Panc1 (cell line): ENCODE measurements at places on chromosomes 13 and 19.

DNA sequence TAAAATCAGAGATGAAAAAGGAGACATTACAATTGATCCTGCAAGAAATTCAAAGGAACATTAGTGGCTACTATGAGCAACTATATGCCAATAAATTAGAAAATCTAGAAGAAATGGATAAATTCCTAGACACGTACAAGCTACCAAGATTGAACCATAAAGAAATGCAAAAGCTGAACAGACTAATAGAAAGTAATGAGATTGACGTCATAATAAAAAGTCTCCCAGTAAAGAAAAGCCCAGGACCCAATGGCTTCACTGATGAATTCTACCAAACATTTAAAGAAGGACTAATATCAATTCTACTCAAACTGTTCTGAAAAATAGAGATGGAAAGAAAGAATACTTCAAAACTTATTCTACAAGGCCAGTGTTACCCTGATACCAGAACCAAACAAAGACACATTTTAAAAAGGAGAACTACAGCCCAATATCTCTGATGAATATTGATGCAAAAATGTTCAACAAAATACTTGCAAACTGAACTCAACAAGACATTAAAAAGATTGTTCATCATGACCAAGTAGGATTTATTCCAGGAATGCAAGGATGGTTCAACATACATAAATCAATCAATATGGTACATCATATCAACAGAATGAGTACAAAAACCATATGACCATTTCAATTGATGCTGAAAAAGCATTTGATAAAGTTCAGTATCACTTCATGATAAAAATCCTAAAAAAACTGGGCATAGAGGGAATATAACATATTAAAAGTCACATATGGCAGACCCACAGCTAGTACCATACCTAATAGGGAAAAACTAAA, 35.8 kb downstream of the UQCRFS1 start:
- no peak overlapping the region for H3K4me3 ChIP-seq
- H3K27me3 ChIP-seq, result no peaks in the 10 kb centered on the region
- DNase-seq, result no peak
- no peak overlapping the region for H3K27ac ChIP-seq

DNA sequence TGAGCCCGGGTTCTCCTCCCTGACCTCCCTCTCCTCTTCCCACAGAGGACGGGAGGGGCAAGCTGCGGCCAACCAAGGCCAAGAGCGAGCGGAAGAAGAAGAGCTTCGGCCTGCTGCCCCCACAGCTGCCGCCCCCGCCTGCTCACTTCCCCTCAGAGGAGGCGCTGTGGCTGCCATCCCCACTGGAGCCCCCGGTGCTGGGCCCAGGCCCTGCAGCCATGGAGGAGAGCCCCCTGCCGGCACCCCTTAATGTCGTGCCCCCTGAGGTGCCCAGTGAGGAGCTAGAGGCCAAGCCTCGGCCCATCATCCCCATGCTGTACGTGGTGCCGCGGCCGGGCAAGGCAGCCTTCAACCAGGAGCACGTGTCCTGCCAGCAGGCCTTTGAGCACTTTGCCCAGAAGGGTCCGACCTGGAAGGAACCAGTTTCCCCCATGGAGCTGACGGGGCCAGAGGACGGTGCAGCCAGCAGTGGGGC, 162.2 kb downstream of the KDM4B start:
- H3K4me1 ChIP-seq, result no peaks in the 10 kb centered on the region
- no peak for DNase-seq
- no peaks in the 10 kb centered on the region for H3K36me3 ChIP-seq
- no peak overlapping the region for H3K4me3 ChIP-seq
- H3K27ac ChIP-seq, result no peak overlapping the region

GRCh38 chr13:31670831-31671617, 68.3 kb upstream of the RXFP2 start:
- H3K4me1 ChIP-seq, result no peaks in the 10 kb centered on the region
- H3K27ac ChIP-seq, result no peak overlapping the region
- DNase-seq, result no peak
- H3K27me3 ChIP-seq, result no peaks in the 10 kb centered on the region
- H3K36me3 ChIP-seq, result no peaks in the 10 kb centered on the region

GRCh38 chr19:58573658-58574164, 576 bp upstream of the MZF1 start:
- no peak for DNase-seq
- H3K4me3 ChIP-seq, result peak overlapping the region; percentile 89
- no peaks in the 10 kb centered on the region for H3K36me3 ChIP-seq
- H3K27me3 ChIP-seq, result no peaks in the 10 kb centered on the region
- H3K27ac ChIP-seq, result peak overlapping the region; percentile 90
- H3K4me1 ChIP-seq, result peaks cover 7% of the 10 kb centered on the region

DNA sequence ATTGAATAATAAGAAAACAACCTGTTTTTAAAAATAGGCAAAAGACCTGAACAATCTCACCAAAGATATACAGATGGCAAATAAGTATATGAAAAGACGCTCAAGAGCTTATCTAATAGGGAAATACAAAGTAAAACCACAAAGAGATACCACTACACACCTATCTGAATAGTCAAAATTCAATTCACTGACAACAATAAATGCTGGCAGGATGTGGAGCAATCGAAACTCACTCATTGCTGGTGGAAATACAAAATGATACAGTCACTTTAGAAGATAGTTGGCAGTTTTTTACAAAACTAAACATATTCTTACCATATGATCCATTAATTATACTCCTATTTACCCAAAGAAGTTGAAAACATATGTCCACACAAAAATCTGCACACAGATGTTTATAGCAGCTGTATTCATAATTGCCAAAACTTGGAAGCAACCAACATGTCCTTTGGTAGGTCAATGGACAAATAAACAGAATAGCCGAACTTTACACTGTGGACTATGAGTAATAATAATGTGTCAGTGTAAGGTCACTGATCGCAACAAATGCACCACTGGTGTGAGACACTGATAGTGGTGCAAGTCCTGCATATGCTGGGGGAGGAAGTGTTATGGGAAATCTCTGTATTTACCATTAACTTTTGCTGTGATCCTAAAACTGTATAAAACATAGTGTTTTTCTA, 20.8 kb downstream of the ZC3H13 start:
- H3K4me3 ChIP-seq, result no peak overlapping the region
- no peaks in the 10 kb centered on the region for H3K36me3 ChIP-seq
- H3K27ac ChIP-seq, result no peak overlapping the region

DNA sequence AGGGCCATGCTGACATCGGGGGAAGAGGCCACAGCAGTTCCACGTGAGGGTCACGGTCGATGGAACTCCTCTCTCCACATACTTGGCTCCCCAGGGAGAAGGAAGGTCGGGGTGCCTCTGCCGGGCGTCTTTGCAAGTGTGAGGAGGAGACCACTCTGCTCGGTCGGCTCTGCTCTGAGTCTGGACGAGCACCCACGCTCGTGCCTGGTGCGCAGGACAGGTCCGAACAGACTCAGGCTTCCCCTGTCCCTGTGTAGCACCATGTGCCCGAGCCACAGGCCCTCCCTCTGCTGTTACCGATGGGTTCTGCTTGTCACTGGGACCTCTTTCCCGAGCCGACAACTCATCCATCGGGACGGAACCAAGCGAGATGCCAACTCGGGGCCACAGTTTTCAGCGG, 35.1 kb downstream of the TMEM255B start:
- H3K36me3 ChIP-seq, result no peaks in the 10 kb centered on the region
- no peaks in the 10 kb centered on the region for H3K4me1 ChIP-seq
- no peaks in the 10 kb centered on the region for H3K27me3 ChIP-seq
- DNase-seq, result no peak

DNA sequence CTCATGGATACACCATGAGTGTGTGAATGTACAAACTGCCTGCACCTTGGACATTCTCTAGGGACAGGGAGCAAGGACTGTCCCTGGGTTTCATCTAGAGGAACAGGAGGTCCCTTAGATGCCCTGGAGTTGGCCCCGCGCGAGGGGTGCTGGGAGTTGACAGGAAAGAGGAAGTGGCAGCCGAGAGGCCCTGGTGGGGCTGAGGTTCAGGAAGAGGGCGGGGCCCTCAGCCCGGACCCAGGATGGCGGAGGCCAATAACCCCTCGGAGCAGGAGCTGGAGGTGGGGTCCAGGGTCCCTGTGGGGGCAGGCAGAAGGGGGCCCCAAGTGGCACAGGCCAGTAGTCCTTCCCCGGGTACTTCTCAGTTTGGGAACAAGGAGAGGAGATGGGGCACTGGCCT, 6.9 kb downstream of the PKN1 start:
- no peak overlapping the region for H3K27ac ChIP-seq
- DNase-seq, result no peak
- peaks cover 5% of the 10 kb centered on the region for H3K4me1 ChIP-seq
- H3K4me3 ChIP-seq, result no peak overlapping the region
- H3K27me3 ChIP-seq, result no peaks in the 10 kb centered on the region
